ENCODE measurements at places on chromosomes 2 and 18.
A peak's percentile ranks its signal among the peaks of the same experiment; 100 is the strongest.

GRCh38 chr18:78130232-78131195 is 849.1 kb upstream of the SALL3 start:
- no peak for DNase-seq

- DNase-seq, result no peak
Measured at GRCh38 chr2:43837831-43838559, 644 bp downstream of the ABCG5 start.

- DNase-seq, result no peak
Measured at GRCh38 chr2:44433895-44434294, 72.1 kb downstream of the CAMKMT start.

GRCh38 chr2:1405967-1406366 is 7.3 kb upstream of the TPO start:
- DNase-seq, result no peak

DNA sequence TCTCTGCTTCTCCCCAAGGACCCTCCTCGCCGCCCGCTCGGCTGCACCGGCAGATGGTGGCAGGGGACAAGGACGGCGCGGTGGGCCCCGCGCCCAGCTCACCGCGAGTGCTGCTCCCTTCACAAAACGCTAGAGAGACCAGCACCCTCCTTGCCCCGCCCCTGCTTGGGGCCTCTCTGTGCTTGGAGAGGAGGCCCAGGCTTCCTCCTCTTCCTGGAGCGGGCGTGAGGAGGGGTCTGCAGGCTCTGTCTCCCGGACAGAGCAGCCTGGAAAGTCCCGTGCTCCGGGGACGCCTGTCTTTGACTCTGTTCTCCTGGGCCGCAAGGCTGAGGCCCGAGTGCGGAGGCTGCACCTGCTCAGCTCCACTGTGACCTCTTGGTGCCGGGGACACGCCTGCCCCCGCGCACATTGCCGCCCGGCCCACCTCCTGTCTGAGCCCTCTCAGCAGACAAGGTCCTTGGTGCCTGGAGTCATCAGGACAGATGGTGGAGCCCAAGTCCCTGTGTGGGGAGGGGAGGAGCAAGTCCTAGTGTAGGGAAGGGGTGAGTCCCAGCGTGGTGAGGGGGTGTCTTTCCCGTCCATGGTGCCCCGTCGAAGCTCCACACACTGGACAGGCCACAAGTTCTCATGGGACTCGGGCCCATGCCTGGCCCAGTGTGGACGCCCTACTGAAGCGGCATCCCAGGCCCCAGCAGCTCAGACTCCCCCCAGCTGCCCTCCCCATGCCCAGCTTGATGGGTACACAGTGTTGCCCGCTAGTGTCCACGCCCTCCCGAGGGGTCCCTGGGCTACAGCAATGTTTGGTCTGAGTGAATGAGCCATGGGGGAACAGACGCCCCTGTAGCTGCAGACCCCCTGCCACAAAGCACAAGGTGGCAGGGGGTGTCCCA is 33.8 kb downstream of the RTP5 start:
- no peak for DNase-seq

GRCh38 chr18:6734726-6735430 is 5.4 kb downstream of the ARHGAP28 start:
- DNase-seq, result no peak

DNA sequence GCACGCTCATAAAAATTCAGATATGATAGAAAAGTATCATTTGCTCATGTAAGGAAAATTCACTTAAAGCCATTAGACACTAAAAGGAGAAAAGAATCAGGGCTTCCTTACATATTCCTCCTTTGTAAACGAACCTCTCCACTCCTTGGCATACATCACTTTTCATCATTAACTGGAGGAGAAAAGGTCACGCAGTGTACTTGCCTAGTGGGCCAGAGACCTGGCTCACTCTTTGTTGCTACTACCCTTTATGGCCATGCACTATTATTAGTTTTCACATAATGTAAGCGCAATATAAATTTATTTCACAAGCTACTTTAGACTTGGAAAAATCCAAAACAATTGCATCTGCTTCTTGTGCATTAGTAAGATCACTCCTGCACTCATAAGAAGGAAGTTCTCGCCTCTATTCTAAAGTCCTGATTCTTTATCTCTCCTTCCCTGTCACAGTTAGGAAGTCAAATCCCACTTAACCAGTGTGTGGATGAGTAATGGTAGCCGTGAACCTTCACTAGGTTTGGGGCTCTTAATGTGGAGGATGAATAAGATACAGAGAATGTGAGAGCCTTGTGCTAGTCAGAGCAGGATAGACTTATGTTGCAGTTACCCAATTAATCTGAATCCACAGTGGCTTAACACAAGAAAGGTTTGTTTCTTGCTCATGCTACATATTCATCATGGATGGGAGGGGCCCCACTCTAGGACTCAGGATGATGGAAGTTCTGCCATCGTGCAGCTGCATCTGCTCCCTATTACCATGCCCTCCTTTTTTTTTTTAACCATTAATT is 115.0 kb upstream of the GLS start:
- no peak for DNase-seq

- no peak for DNase-seq
Measured at GRCh38 chr2:196640031-196640548, 575 bp downstream of the CCDC150 start.

- DNase-seq, result no peak
Measured at GRCh38 chr2:189799531-189799930, 15.3 kb downstream of the PMS1 start.

- no peak for DNase-seq
Measured at GRCh38 chr2:172394002-172394401, 33.4 kb upstream of the ITGA6 start.

DNA sequence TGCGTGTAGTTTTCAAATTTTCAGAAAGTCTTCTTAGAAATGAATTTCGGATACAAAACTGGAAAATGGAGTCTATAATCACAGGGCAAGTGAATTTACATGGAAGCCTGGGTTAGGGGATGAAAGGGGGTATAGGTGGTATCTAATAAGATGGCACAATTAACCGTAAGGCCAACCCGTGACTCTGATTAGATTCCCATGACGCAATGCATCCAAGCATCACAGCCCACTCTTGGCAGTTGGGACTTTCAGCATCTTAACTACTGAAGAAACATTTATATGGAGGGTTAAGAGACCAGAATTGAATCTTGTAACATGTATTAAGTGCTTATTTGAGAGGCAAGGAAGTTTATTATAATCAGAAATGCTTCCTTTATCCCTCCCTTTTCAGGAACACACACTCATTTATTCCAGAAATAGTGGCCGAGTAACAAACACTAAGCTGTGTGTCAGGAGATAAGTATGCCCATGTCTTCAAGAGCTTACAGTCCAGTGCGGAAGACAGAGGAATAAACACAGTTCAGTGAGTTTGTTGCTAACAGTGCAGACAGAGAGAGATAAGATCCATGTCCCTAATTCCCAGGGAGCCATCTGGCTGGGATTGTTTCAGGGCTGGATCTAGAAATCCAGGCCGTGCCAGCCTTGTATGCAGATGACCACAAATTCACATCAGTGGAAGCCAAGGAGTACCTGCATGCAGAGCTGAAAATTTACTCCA is 151.2 kb downstream of the ANTXR1 start:
- no peak for DNase-seq

- no peak for DNase-seq
Measured at GRCh38 chr2:29532436-29532835, 388.9 kb downstream of the ALK start.

DNA sequence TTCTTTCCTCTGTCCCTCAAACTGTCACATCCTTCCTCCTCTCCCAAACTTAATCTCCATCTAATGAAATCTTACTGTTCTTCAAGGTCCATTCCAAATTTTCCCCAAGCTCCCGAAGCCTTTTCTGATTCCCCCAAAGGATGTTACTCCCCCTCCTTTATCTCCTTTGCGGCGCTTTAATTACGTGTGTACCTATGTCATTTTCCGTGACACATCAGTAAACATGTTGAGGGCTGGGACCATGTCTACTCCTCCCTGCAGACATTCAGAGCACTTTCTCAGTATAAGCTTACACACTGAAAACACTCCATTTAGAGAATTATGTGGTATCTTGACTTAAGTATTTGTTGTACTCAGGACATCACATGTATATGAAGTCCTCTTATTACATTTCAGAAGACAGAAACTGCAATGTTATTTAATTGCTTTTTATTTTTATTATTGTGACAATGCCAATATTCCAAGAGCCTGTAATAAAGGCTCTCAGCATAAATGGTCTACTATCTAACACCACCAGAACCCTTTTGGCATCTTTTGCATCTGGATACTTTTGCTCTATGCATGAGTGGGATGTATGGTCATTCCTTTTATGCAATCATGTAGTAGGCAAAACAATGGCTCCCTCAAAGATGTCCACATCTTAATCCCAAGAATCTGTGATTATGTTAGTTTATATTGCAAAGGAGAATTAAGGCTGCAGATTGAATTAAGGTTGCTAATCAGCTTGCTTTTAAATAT is 1.8 kb downstream of the NMI start:
- DNase-seq, result peak; percentile 24

GRCh38 chr18:9688036-9688741 is 19.9 kb upstream of the RAB31 start:
- no peak for DNase-seq

GRCh38 chr18:49590608-49591007 is 28.8 kb downstream of the LIPG start:
- DNase-seq, result no peak

GRCh38 chr2:186695081-186695756 is 1.4 kb downstream of the FAM171B start:
- DNase-seq, result no peak

DNA sequence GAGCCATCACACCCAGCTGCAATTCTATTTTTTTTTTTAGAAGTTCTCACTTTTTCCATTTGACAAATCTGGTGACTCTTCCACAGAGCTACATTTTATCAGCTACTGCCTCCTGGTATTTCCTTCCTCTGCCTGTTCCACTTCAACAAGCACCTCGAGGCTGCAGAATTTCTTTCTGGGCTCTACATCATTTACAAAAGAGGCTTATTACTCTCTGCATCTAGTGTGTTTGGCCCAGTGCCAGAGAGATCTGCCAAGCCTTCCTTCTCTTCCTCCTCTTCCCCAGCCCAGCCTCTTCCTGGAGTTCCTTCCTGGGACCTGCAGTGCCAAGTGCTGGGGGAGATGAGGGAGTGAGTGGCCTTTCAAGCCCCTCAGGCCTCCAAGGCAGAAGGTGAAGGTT is 119.6 kb upstream of the ITGA6 start:
- no peak for DNase-seq

DNA sequence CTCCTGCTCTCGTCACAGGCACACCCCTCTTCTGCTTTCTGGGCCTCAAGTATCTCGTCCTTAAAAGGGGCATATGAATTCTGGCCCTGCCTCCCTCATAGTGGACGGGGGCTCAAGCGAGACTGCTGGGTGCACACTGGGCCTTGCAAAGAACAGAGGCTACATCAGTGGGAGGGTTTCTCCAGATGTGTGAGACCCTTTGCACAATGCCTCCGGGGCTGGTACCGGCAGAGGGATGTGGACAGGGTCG is 25.0 kb downstream of the CRACDL start:
- DNase-seq, result no peak

DNA sequence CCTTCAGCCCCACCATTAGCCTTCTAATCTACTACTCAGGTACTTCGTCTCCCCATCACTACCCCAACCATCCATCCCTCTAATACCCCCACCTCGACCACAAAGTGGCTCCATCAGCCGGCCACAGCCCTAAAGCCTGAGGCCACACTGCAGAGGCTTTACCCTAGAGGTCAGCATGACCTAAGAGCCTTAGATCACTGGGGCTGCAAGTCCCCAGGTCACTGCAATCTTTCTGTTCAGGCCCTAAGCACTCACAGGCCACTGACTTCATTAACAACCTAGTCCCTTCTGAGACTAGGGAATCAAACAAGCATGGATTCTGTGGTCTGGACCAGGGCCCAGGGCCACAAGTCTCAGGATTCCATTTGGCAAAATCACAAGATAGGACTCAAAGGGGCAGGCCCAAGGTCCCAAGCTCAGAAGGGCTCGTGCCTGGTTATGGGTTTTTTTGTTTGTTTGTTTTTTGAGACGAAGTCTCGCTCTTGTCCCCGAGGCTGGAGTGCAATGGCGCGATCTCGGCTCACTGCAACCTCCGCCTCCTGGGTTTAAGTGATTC is 37.0 kb upstream of the PKDCC start:
- no peak for DNase-seq

DNA sequence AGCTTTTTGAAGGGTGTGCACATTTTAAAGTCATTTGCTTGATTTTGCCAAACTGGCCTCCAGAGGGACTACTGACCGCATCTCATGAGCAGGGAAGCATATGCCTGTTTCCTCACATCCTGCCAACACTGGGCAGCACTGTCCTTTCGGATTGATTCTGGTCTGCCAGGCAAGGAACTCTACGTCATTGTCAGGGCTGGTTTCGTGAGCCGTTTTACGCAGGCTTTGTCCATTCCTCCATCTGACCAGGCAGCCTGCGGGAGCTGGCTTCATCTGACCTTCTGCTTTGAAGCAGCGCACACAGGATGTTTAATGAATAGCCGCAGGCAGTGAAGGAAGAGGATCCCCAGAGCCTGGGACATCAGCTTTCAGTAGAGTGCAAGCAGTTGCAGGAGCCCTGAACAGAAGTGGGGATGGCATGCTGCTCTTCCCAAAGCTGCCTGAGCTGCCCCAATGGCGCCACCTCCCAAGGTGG is 46.3 kb upstream of the SEMA4C start:
- DNase-seq, result no peak

DNA sequence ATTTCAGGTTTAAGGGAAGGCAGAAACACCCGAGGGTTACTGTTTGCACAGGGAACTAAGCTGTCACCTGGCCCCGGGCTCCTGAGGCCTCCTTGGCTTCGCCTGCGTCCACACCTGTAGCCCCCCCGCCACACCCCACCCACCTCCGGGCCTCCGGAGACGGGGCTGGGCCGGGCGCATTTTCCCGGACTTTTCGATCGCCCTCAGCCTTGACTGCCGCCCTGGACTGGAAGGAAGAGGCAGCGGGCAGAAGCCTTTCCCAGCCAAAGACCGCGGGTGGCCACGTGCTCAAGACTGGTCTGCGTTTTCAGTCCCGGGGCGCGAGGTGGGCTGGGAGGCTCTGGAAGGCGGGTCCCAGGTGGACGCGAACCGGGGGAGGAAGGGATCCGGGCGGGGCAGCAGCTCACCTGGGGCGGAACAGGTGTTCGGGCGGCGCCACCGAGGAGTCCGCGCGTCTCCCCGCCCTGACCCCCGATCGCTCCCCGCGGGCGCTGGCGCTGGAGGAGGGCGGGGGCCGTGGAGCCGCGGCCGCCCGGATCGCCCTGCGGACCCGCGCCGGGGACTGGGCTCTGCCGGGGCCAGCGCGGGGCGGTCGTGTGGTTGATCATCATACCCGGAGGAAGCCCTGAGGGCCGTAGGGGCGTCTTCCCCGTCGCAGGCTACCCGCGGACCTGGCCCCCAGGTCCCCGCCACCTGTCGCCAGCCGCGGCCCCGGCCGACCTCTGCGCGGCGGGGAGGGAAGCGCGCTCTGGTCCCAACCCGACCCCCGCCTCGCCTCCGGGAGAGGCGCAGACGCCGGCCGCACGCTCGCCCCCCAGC is 3.2 kb downstream of the ID2 start:
- peak; percentile 32 for DNase-seq
